ENCODE measurements at places on chromosomes 4 and X.
A peak's percentile ranks its signal among the peaks of the same experiment; 100 is the strongest.

DNA sequence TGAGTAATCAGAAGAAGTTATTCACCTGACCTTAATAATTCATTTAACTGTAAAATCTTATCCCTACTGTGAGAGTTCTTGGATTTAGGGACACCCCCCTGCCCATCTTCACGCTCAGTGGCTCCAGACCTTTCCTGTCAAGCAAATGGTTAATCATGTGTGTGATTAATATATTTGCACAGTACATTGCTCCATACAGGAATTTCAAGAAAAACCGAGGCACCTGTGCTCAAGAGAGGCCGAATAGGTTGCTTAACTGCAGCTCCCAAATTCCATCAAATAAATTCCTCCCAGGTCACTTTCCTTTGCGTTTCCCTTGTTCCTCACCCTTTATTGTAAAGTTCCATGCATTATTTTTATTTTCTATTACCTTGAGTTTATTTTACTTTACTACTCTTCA lies 119.5 kb downstream of the STOX2 start:
- DNase-seq: no peak

GRCh38 chr4:53321151-53321983 lies 44.5 kb downstream of the SCFD2 start:
- no peak for DNase-seq

DNA sequence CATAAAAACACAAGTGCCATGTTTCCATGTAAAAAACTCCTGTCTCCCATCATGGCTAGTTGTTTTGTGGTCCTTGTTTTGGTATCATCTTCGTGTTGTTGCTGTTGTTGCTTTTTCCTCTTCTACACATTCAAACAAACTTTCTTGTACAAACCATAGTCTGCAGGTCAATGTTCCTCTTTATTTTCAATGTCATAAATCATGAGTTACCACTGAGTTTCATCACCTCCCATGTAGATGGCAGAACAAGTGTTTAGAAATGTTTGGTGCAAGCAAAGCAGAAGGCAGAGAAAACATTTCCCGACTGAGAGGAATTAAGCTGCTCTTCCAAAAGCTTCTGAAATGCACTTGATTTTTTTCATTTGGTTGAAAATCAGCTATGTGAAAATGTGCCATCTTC lies 166.0 kb downstream of the ANTXR2 start:
- DNase-seq: no peak

GRCh38 chrX:9988762-9989161 lies 21.6 kb downstream of the CLDN34 start:
- no peak for DNase-seq

DNA sequence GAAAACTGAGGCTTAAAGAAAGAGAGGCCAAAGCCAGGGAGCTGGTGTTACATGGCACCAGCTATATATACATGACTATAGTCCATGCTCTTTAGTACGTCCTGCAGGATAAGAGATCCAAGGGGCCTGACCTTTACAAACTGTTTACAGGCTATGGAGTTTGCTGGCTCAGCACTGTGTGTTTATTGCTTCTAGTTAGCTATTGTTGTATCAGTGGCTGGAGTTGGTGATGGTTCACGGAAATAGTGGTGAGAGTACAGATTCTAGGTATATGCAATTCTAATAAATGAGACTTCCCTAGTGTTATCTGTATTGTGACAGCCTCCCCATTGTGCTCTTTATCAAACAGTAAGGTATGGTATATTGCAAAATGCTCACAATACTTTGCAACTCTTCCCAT lies 46.5 kb downstream of the REPS2 start:
- DNase-seq: no peak

- DNase-seq: no peak
Observed at GRCh38 chrX:87679849-87680248, 162.2 kb downstream of the KLHL4 start.

DNA sequence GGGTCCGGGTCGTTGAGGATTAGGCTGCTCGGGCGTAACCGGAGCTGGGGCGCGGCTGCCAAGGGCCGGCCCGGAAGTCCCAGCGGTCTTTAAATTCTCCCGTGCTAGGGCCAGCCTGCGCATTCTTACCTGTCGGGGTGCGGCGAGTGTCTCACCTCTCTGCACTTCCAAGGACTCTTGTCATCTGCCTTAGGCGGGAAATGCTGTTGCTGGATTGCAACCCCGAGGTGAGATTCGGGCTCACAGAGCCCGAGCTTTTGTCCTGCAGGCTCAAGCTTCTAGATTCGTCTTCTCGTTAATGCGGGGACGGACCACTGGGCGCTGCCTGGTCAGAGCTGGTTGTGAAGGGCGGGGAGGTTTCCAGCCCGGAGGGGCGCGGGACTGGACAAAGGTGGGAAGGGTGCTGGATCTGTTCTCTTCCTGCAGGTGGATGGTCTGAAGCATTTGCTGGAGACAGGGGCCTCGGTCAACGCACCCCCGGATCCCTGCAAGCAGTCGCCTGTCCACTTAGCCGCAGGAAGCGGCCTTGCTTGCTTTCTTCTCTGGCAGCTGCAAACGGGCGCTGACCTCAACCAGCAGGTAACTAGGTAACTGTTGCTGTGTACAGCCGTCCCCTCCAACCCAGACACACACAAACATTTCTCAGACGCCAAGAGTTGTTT lies at the start of gene ANKRD37:
Gene ANKRD37 (plus strand): TSS at position 118 of the 662 bp plus-strand sequence. CDS start 83 bp downstream, at position 201.
- DNase-seq: no peak

DNA sequence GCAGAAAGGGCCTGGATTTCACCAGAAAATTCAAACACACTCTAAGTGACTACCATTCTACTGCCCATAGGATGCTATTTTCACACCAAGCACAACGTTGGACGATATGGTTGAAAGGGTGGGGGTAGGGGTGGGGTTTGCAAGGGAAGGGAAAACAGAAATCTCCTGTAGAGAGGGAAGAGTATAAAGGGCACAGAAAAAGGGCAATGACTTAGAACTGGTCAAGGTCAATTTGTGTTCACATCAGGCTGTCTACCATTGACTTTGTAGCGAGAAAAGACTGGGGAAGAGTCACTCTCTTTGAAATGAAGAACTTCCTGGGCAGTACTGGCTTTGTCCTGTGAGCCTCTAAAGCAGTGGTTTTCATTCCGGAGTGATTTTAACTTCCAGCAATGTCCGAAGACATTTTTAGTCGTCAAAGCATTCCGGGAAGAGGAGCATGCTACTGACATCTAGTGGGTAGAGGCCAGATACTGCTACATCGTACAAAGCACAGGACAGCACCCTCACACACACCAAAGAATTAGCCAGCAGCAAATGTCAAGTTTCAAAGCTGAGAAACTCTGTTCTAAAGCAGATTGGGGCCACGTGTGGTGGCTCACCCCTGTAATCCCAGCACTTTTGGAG lies 48.4 kb upstream of the SLC7A3 start:
- DNase-seq: peak; percentile 1

DNA sequence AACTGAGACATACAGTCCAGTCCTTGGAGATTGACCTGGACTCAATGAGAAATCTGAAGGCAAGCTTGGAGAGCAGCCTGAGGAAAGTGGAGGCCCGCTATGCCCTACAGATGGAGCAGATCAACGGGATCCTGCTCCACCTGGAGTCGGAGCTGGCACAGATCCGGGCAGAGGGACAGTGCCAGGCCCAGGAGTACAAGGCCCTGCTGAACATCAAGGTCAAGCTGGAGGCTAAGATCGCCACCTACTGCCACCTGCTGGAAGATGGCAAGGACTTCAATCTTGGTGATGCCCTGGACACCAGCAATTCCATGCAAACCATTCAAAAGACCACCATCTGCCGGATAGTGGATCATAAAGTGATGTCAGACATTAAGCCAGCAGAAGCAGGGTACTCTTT lies 20.4 kb upstream of the FRMPD3 start:
- DNase-seq: peak; percentile 38

DNA sequence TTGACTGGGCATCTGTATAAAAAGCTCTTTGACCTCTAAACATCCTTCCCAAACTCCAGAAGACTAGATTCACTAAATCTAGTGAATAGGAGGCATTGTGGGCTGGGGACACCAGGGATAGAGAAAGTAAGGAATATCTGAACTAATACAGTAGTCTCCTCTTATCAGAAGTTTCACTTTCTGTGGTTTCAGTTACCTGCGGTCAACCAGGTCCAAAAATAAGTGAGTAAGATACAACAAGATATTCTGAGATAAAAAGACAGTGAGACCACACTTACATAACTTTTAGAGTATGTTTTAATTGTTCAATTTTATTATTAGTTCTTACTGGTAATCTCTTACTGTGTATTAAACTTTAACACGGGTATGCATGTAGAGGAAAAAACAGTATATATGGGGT lies 376.5 kb downstream of the HNRNPD start:
- no peak for DNase-seq

DNA sequence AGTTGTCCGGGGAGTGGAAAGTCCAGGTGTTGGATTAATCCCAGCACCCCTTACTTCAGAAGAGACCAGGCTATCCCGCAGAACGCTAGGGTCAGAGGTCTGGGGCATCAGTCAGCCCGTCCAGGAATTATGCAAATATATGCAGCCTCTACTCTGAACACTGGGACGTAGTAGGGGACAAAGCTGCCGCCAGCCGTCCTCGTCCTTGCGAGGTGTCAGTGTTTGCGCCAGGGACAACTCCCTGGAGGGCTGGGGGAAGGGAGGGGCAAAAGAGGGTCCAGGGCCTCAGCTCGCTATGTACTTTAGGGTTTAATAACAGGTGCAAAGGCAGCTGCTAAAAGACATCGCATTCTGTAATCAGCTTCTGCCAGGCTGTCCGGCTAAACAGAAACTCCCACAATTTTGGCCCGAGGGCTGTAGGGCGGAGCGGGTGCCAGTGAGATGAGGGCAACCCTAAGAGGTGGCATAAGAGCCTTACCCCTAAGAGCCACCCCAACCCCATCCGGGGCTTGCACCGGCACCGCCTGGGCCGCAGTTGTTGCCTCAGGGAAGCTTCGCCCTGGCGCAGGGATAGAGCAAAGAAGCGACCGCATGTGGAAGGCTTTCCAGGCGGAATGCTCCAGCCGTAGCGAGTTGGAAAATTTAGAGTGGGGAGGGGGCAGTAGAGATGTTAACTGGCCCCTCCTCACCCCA lies 8.4 kb downstream of the HAND2 start:
- DNase-seq: no peak

DNA sequence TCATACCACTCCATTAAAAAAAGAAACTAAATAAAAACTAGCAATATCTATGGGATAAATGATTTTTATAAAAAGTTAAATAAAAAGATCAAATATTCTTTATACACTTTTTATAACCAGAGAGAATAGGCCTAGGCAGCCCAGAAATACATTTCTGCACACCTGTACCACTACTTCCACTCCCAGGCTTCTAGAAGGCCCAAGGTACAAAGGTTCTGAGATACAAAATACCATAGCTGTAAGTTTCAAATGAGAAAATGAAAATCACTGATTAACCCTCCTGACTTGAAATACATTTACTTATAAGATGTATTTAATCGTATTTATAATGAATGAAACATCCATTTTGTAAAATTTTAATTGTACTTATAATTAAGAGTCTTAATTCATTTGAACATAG lies 226.5 kb upstream of the MAB21L2 start:
- DNase-seq: no peak
